ENCODE measurements at places on chromosomes 16 and 17. TPM values are rescaled to one million over a fixed set of nuclear protein-coding genes. Genes with fewer than 3 reads are reported as not detected.

DNA sequence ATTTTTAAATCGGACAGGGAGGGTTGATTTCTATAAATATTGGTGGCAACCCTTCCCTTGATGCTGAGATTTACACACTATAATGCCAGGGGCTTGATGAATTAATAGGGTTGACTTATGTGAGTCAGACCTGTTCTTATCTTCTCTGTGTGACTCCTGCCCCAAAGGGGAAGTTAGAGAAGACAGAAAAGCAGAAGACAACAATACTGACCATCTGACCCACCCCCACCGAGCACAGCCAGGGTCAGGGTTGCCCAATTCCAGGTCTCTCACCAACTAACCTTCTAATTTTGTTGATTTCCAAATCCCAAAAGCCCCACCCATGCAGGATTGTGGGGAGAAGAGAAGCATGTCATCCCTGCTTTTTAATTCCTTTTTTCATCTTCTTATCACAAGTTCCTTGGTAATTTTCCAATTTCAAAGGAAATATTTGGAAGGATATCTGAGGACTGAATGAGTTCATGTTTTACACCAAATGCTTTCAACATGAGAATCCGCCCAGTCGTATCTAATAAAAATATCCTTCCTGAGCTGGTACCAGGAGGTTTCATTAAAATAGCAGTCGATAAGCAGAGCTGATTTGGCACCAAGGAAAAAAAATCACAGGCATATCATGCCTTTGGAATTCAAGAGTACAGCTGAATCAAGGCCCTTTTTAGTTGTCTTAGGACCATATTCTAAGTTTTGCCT is 603.4 kb upstream of the CDH11 start:
- DNase-seq, result no peak

- DNase-seq, result no peak
Measured at GRCh38 chr17:48615047-48615962, at the start of gene HOXB8. Gene HOXB8 (minus strand): TSS chr17:48615292. CDS start chr17:48614704, 588 bp downstream.

- no peak for DNase-seq
Measured at GRCh38 chr16:381012-381788, 578 bp downstream of the PGAP6 start.

DNA sequence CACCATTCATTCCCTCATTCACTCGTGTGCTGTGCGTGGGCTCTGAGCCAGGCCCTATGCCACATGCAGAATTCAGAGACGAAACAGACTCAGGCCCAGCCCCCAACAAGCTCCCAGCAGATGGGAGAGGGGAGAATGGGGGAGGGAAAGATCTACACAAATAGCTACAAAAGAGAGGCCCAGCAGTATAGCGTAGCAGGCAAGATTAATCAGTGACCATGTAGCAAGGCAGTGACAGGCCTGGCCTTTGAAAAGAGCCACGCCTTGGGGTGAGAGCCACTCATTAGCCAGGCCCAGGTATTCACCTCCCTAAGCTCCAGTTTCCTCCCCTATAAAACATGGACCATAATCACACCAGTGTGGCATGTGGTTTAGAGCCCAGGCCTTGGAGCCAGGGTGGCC is 16.4 kb upstream of the KRT19 start:
- DNase-seq, result no peak

DNA sequence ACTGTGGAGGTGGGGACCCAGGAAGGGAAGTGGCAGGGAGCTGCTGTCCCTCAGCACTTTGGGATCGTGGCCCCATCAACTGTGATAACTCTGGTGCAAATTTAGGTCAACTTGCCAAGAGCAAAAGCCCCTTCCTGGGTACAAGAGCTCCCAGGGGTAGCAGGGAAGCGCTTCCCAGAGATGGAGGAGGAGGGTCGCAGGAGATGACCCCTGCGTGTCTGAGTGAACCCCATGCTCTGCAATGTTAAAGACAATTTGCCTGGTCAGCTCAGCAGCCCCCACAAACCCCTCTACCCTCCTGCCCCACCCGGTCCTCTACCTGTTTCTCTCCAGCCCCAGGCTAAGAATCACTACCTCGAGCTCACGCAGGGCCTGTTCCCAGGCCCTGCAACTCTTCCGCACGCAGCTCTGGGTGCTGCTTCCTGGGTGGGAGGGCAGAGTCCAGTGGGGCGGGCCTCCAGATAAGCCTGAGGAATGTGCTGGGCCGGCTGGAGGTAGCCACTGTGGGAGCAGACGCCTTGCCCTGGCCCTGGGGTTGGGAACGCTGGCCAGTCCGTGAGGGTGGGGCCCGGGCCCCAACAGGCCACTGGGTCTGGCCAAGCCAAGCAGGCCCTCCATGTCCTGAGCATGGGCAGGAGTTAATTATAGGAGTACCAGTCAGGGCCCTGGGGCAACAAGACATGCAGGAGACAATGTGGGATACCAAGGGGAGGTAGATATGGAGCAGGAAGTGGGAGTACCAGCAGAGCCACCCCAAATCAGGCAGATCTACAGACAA is 6.1 kb downstream of the DOK4 start:
- DNase-seq, result peak; percentile 83

DNA sequence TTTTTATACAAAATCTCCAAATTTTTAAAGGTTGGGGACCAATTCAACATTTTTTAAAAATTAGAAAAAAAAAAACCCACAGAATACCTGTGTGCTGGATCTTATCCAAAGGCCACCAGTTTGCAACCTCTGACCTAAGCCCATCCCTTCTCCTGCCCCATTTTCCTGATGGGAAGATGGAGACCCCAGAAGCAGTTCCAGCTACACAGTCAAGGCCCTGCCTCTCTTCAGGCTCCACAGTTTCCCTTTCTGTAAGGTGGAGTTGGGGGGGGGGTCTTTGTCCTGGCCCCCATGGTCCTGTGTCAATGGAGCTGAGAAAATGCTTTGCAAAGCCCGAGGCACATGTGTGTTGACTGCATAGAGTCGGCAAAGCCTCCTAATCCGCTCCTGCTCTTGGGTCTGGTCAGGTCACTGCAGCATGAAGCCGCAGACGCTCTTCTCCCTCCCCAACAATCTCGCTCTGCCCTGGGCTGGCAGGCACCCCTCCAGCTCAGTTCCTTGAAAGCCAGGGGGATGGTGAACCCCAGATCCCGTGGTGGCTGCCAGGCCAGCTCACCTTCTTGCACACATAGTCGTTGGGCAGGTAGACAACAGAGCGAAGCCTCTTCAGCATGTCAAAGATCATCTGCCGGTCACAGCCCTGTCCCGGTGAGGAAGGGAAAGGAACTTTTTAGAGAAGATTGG is 70.0 kb downstream of the CNGB1 start:
- DNase-seq, result no peak

DNA sequence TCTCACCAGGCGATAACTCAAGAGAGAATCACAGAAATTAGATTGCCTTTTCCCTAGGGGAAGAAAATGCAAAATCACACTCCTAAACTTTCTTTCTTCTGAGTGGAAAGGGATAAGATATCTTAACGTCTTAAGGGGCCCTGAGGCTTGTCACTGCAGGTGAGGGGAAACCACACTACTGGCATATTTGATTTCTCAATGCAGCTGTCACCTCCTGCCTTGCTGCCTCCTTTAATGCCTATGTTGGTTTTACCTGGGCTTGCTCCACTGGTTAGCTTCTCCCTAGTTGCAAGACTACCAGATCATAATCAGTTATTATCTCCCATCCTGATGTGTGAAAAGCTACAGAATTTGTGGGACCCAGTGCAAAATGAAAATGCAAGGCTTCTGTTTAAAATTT is 4.5 kb upstream of the HERPUD1 start:
- no peak for DNase-seq

DNA sequence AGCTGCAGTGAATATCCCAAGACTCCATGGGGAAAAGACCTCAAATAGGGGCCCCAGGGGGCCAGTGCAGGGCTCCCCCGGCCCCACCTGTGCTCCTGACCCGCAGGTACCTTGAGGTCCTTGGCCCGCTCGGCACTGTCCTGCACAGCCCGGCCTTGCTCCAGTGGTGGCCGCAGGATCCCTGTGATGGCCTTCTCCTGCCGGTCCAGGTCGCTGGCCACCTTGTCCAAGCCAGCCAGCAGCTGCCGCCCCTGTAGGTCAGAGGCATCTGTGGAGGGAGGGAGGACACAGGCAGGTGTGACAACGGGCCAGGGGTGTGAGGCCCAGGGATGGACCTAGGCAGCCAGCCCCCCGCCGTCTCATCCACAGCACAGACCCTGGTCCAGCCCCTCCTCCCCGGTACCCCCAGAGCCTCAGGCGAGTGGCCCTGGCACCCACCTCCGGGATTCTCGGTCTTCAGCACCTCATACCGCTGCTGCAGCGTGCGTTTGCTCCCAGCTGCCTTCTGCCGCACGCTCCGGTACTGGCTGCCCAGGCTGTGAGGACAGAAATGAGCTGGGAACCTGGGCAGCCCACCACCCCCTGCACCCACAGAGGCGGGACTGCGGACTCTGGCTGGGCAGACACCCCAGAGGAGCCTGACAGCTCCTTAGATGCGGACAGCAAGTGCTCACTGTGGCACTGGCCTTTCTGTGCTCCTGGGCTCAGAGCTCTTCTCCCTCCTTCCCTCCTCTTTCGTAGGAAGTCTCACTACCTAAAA is 43.7 kb downstream of the PPL start:
- no peak for DNase-seq

DNA sequence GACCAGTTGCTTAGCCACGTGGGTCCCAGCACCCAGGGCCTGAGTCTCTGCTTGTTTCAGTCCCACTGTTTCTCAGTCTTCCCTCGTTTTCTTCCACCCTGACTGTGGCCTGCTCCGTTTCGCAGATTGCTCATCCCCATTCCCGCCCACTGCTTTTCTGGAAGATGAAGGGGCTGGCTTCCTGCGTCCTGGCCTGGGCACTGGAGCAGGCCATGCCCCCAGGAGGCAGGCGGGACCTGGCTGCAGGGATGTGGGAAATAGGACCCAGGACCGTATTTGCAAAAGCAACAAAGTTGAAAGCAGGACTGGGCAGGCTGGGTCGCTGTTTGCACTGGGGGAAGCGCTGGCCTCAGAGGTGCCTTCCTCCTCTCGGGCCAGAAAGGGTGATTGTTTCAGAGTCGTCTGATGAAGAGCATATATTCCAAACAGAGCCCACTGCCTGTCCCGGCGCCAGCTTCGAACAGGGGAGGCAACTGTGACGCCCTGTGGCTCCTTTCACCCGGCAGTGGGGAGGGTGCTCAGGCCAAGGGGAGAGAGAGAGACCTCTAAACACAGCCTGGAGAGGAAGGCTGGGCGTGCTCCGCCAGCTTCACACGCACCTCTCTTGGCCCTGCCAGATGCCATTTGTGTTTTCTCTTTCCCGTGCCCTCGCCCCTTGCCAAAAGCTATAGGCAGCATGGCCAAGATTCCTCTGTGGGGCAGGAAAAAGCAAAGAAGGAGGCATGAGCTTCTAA is 108.6 kb downstream of the CMIP start:
- DNase-seq, result no peak

GRCh38 chr17:49915260-49915659 is 53.7 kb upstream of the DLX4 start:
- no peak for DNase-seq

DNA sequence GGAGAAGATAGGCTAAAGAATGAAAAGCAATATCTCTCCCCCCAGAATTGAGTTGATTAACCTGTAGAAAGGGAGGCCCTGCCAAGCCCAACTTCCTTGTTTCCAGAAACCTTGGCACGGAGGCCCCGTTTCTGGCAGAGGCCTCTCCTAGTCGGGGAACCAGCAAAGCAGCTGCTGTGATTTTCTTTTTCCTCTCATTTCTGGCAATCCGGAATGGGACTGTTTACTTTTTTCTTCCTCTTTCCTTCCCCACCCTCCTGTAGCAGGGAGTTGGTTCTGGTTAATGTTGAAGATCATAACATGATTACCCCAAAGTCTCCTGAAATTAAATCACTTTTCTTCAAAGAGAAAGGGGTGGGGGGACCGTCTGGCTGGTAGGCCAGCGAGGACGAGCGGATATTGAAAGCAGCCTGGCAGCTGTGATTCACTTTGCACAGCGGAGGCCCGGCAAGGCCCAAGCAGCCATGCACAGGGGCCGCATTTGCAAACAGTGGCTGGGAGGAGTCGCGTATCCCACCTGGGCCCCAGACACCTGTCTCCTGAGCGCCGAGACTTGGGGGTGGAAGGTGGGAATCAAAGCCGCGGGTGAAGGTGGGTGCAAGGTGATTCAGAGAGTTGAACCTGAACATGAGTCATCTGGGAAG is 51.5 kb downstream of the NTN1 start:
- DNase-seq, result peak; percentile 80

GRCh38 chr17:28759256-28759865 is 15.6 kb downstream of the TRAF4 start:
- DNase-seq, result peak; percentile 57

DNA sequence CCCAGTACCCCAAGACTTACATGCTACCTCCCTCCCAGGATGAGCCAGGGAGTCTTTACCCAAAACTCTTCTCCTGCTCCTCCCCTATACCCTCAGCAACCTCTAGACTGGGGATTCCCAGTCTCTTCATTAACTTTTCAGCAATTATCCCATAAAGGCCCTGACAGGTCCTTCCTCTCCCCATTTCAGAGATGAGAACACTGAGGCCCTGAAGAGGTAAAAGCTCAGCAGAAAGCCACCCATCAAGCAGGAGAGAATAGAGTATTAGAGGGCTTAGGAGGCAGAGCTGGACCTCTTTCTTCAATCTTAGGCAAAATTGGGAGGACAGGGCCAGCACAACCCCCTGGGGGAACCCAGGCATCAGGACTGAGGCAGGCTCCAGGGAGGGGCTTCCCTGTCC is 5.9 kb upstream of the SP6 start:
- DNase-seq, result no peak

DNA sequence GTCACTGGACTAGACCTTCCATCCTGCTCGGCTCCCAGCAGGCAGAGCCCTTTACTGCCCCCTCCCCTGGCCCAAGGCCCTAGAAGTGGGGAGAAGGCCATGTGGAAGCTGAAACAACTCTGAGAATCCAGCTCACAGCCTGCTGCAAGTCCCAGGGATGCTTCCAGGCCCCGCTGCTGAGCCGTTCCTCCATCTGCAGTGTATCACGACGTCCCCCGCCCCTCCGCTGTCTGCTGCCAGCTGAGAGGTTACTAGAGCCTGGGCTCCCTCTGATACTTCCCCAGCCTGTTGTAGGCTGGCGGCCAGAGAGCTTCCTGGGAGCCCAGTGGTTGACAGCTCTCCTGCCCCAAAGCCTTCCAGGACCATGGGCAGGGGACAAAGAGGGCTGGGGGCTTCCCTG is 118.2 kb downstream of the MGAT5B start:
- DNase-seq, result peak; percentile 69

DNA sequence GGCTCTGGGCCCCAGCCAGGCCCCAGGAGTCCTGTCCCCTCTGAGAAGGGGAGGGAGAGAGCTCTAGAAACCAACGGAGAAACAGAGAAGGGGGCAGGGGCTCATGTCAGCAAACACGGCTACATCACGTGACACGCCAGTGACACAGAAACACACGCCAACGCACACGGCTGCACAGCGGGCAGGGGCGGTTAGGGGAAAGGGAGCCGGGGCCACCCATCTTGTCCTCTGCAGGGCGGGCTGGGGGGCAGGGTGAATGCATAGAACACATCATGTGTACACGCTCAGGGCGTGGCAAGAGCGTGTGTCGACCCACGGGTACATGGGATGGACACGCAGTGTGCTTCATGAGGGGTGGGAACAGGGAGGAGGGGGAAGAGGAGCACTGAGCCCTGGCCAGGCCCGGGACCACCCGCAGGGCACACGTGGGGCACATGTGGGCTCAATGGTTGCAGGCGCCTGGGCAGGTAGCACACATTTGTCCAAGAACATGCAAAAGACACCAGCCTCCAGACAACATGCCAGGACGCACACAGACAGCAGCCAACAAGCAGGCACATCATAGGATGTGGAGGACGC is 4.6 kb downstream of the HSD3B7 start:
- no peak for DNase-seq

The TM4SF5 gene
- total RNA-seq, result not detected

- DNase-seq, result peak; percentile 54
Measured at GRCh38 chr16:64381979-64382378, 739.9 kb downstream of the CDH11 start.
